HuH-7 (cell line): ENCODE measurements at places on chromosomes 2 and 18.

DNA sequence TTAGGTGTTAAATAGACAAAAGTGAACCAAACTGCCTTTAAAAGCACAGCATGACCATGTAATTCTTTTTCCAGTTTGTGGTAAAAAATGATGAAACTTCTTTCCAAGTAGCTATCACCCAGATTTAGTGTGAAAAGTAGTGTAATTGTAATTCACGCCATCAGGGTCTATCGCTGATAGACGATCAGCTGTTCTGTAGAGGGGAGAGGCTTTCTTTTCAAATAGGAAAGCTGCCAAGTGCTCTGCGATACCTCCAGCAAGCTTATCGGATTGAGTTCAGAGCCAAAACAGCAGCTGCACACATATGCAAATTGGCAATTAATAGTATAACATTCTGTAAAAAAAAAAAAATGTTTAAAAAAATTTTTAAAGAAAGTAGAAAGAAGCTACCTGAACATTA is 61.9 kb upstream of the PSMD14 start:
- no peak for DNase-seq

DNA sequence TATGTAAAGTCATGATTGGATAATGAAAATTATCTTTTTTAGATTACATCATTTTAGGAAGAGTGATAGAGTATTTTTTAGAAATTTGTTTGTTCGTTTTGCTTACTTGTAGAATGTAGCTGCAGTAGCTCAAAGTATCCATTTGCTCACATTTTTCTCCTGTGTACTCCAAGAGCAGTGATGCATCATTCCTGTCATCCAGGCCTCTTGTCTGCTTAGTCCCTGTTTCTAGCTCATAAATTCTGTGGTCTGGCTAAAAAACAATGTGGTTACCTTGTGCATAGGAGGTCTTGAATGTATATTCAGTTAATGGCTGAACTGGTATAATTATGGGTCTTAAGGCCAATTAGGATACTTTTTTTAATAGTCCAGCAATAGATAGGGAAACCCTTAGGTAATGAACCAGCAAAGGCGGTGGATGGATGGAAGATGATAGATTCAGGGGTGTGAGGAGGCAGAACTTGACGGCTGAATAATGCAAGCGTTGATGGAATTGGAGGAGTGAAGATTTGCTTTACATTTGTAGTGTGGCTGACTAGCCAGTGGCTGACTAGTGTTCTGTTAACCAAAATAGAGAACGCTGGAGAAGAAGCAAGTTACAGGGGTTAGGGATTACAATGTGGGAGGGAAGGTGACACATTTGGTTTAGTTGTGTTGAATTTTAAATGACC is 145.0 kb downstream of the ZNF407 start:
- no peak for DNase-seq

DNA sequence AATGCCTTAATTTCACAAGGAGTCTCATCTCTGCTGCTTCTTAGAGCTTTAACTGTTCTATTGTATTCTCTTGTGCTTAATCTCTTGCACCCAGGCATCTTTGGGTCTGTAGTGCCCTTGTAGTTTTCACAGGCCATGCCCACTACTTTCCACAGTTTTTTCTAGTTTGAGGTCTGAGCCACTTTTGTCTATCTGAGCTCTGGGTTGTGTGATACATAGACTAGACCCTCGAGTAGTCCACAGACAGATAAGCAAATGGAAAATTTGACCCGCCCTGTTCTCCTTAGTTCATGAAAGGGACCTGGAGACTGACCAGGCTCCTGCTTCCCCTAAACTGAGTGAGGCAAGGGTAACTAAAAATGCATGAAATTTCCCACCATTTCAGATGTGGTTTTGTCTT is 466.8 kb upstream of the ZEB2 start:
- DNase-seq = no peak

GRCh38 chr2:29011418-29012060 is 30.4 kb downstream of the TOGARAM2 start:
- DNase-seq = no peak

DNA sequence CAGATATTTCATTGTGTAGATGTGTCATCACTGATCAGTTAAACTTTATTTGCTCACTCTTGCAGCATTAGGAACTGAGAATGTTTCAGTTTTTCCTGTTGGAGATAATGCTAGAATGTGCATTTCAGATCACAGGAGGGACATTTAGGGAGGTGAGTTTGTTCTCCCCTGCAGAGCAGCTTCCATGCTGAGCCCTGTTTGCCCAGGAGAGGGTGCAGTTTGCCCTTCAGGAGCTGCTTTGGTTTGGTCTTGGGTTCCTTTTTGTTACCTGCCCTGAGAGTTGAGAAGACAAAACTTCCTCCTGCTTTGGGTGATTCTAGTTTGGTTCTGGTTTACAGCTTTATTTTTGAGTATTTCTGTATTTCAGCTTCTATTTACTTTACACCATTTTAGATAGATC is 49.9 kb downstream of the DGKD start:
- DNase-seq = peak; percentile 71

GRCh38 chr2:12577567-12578253 is 139.0 kb upstream of the TRIB2 start:
- no peak for DNase-seq

DNA sequence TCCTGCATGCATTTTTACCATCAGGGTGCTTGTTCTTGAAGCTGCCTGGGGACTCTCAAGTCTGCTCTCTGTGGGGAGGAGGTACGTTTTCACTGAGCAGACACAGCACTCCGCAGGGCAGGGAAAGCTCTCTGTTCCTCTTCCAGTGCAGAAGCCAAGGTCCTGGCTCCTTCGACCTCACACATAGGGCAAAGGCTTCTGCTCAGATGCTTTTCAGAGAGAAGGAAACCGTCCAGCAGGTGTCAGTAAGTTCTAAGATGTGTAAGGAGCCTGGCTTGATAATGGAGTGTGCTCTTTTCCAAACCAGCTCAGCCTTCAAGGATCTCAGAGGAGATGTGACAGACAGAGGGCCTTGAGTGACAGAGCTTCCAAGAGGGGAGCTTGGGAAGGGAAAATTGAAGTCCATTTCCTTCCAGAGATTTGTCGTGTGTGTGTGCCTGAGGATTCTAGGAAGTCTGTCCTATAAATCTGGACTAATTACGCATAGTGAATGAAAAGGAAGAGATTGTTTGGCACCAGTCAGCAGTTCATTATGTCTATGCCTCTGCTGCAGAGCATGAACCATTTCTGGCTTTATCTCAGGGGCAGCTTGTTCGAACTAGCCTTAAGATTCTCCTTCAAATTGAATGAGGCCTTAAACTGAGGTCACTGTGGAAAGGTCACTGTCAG is 67.3 kb upstream of the UPP2 start:
- peak; percentile 46 for DNase-seq

GRCh38 chr2:223932816-223933800 is 12.0 kb downstream of the WDFY1 start:
- DNase-seq = no peak
